AG09309 (cell line): ENCODE measurements at places on chromosomes 2 and 18.

GRCh38 chr2:156340804-156341451 is 8.4 kb upstream of the NR4A2 start:
- no peak for DNase-seq

DNA sequence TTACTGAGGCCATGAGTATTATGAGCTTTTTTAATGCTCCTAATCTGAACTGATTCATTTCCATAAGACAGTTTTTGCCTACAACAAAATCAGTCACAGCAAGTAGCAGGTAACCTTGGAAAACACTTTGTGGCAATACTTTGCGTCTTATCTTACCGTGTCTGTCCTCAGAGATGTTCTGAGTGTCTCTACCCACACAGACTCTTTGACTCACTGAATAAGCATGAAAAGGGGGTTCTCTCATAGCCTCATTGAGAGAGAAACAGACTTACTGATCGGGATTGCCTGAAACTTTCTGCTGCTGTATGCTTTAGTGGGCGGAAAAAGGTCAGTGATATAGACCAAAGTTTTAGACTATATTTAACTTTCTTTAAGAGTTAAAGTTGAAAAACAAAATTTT is 92.6 kb downstream of the MYL12B start:
- no peak for DNase-seq

GRCh38 chr2:33441235-33441810 is 35.1 kb upstream of the RASGRP3 start:
- peak; percentile 51 for DNase-seq

DNA sequence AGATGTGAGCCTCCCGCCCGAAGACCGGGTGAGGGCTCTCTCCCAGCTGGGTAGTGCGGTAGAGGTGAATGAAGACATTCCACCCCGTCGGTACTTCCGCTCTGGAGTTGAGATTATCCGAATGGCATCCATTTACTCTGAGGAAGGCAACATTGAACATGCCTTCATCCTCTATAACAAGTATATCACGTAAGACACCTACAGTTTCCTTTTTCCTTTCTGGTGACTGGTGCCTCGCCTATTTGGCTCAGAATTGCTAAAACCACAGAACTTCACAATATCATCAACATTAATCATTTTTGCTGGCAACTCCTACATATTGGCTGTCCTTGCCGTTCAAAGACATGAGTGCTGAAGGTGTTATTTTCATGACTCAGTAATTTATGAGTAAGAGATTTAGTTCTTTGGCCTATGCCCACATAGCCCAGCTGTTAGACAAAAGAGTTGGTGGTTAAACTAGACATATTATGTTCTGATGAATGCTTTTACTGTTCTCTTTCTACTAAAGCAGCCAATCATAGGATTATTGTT is 2.2 kb downstream of the STAMBP start:
- peak; percentile 73 for DNase-seq

- DNase-seq = no peak
These were observed 102.9 kb upstream of the RIOK3 start for GRCh38 chr18:23350188-23350587.

GRCh38 chr2:96821113-96821675 is 5.1 kb downstream of the CNNM3 start:
- DNase-seq = no peak

DNA sequence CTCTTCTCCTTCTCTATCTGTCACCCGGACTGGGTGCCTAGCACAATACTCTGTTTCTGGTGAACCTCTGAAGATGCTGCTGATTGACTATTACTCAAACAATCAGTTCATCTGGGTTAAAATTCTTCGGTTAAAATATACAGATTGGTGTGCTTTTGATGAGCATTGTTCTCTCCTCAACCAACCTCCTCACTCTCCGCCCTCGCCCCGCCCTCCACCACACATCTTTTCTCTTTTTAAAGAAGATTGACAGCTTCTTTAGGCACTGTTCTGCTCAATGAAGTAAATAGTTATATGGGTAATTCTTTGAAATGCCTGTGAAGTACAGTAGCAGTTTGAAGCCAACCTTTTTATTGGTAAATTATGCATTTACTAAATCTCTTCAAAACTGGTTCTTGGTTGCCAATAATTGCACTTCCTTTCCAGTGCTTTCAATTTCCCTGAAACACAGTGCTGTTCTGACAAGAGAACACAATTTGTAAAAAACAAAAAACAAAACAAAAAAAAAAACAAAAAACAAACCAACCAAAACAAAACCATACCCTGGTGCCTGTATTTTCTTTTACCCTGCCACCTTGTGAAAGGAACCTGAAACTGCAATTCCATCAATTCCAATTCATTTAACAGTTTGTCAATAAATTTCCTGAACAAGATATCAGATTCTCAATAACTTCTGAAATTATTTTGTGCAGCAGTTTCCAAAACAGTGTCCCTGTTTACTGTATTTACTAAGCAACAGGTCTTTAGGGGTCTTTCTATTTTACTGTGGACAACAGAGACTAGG is 188.6 kb downstream of the LRP1B start:
- DNase-seq = no peak

- DNase-seq = no peak
These were observed 6.8 kb upstream of the CIB4 start for GRCh38 chr2:26647981-26648380.

- DNase-seq = no peak
These were observed 41.5 kb downstream of the EPAS1 start for GRCh38 chr2:46338674-46339073.

GRCh38 chr2:25105336-25106085 is 62.9 kb downstream of the POMC start:
- peak; percentile 34 for DNase-seq

GRCh38 chr18:57057890-57058289 is 89.0 kb upstream of the BOD1L2 start:
- DNase-seq = no peak

GRCh38 chr2:219131327-219131726 is 29.3 kb downstream of the NHEJ1 start:
- DNase-seq = no peak

- DNase-seq = no peak
These were observed 473.7 kb upstream of the SALL3 start for GRCh38 chr18:78505851-78506461.

DNA sequence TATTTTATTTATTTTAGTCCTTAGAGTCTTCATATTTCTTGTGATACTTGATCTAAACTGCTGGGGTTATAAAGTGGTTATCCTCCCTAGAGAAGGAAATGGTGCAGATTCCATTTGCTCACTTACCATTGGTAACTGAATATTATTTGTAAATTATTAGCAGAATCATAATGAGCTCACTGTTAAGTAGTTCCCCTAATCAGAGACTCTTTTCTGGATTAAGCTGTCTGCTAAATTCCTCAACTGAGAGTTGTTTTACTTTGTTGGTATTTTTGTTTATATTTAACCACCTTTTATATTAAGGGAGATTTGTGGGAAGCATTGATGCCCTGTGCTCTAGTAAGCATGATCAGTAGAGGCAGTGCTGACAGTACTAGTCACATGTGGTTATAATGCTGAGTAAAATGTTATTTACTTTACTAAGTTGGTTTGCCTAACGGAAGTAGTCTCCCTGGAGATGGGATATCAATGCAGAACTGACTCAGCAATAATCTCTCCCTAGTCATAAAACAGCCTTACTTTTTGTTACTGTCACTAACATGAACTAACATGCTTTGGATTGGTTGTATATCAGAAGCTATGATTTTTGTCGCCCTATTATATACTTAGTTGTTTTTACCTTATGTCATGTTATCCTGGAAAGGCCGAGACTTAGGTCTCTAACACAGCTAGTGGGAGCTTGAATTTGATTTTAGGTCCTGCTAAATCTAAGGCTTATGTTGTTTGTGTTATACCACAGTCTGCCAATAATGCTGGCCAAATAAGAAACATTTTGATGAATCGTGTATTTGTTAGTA is 166.7 kb downstream of the MCFD2 start:
- peak; percentile 25 for DNase-seq

- no peak for DNase-seq
These were observed 36.8 kb upstream of the UBE2F start for GRCh38 chr2:237929979-237930378.

- peak; percentile 99 for DNase-seq
These were observed 18.4 kb downstream of the ATOH8 start for GRCh38 chr2:85772019-85772745.

GRCh38 chr2:85787981-85788340 is 34.2 kb downstream of the ATOH8 start:
- no peak for DNase-seq

DNA sequence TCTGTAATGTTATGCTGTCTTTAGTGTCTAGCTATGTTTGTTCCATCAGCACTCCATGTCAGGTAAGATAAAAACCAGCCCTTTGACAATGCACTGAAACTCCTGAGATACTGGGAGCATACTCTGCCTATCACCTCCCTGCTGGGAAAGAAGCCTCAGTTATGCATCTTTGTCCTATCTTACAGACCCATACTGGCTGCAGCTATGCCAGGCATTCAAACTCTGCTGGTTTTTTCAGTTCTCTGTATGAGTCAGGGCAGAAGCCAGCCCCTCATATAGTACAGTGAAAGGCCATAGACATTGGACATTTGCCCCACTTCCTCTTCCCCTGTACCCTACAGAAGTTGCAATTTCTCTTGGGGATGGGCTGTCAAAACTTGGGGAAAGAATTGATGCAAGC is 181.1 kb upstream of the RGPD4 start:
- DNase-seq = no peak

DNA sequence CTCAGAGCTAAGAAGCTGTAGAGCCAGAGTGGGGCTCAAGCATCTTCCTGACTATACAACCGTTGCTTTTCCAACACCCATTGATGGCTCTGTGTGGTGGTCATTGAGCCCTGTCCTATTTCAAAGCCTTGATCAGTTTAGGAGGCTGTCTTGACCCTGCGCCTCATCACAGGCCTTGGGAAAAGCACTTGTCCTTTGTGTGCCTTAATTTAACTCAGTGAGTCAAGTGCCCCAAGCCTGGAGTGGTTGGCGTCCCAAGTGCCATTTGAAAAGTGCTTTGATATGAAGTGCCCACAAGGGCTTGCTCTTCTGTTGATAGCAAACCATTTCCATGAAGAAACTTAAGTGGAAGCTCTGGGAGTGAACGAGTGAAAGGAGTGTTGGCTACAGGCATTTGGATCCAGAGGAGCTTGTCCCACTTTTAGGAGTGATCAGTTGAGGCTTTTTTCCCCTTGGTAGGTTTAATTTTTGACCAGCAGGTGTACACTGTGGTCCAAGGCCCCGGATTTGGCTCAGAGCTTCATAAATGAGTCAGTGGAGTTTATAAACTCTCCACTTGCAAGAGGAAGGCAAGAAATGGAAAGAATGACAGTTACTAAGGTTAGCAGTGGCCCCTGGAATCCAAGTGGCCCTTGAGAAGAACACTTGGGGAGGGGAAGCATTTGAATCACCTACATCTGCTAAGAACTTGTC is 50.3 kb downstream of the ACTR2 start:
- no peak for DNase-seq

- DNase-seq = no peak
These were observed 30.4 kb downstream of the MTHFD2 start for GRCh38 chr2:74228772-74229171.

- no peak for DNase-seq
These were observed at the start of gene SLC38A11 for GRCh38 chr2:164954954-164955701. Gene SLC38A11 (minus strand): TSS chr2:164955525. CDS start chr2:164955247, 278 bp downstream.

GRCh38 chr2:23121968-23122648 is 262.9 kb upstream of the KLHL29 start:
- no peak for DNase-seq
